ENCODE measurements at places on chromosomes 6 and 20.

- DNase-seq = peak; percentile 7
Observed at GRCh38 chr20:33370291-33370690, 31.0 kb downstream of the CDK5RAP1 start.

- DNase-seq = no peak
Observed at GRCh38 chr6:77470983-77471382, 7.7 kb upstream of the HTR1B start.

DNA sequence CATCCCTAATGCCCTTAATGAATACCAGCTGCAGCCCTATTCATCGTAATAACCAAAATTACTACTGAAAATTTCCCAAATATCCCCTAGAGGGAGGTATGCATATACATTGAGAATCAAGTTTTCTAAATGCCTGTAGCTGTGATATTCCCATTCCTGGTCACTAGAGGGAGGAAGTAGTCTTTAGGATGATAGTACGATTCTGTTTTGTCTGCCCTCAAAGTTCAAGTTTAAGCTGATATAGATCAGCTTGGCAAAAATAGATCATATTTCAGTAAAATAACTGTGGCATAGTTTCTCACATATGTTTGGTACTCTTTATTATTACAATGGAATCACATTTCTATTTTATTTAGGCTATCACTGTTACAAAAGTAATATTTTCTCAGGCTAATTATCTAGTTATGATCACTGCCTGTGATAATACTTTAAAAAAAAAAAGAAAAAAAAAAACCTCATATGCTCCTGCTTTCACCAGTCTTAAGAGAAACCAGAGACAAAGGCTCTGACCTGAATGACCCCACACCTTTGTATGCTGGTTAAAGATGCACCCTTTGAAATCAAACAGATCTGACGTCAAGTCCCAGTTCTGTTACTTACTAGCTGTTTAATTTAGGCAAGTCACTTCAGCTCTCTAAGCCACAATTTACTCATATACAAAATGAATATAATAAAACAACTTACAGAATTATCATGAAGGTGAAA is 11.0 kb downstream of the TSPYL1 start:
- DNase-seq = no peak

- no peak for DNase-seq
Observed at GRCh38 chr20:47400685-47401084, 44.2 kb upstream of the ZMYND8 start.

GRCh38 chr6:132445201-132445951 is 44.1 kb upstream of the MOXD1 start:
- DNase-seq = no peak

GRCh38 chr6:73200735-73201134 is 24.6 kb downstream of the KHDC1L start:
- no peak for DNase-seq

DNA sequence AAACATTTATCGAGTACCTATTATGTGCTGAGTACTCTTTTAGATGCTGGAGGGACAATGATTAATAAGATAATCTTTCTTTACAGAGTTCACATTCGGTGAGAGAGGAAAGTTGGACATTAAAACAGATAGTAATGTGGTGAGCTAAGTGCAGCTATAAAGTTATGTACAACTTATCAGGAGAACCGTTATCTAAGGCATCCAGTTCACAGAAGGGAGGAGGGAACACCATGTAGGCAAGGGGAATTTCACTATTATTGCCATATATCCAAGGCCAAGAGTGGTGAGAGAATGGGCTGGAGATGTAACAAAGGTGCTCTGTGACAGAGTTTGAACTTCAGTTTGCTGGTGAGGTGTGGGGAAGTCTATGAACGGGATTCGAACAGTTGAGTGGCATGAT is 105.8 kb downstream of the CARMIL1 start:
- DNase-seq = no peak

DNA sequence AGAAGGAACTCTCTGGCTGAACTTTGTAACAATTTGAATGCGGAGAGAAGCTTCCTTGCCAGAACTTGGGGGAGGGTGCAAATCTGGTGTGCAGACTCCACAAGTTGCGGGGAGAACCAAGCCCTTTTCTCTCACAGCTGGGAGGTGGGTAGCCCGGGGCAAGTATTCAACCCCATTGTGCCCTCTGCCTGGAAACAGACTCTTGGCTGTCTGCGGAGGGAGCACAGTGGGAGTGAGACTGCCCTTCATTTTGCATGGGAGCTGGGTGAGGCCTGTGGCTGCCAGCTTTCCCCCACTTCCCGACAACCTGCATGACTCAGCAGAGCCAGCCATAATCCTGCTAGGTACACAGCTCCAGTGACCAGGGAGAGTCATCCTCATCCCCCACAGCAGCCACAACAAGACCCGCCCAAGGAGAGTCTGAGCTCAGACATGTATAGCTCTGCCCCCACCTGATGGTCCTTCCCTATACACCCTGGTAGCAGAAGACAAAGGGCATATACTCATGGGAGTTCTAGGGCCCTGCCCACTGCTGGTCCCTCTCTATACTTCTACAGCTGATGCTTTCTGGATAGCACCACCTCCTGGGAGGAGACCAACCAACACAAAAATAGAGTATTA is 29.4 kb upstream of the TPD52L1 start:
- DNase-seq = no peak

DNA sequence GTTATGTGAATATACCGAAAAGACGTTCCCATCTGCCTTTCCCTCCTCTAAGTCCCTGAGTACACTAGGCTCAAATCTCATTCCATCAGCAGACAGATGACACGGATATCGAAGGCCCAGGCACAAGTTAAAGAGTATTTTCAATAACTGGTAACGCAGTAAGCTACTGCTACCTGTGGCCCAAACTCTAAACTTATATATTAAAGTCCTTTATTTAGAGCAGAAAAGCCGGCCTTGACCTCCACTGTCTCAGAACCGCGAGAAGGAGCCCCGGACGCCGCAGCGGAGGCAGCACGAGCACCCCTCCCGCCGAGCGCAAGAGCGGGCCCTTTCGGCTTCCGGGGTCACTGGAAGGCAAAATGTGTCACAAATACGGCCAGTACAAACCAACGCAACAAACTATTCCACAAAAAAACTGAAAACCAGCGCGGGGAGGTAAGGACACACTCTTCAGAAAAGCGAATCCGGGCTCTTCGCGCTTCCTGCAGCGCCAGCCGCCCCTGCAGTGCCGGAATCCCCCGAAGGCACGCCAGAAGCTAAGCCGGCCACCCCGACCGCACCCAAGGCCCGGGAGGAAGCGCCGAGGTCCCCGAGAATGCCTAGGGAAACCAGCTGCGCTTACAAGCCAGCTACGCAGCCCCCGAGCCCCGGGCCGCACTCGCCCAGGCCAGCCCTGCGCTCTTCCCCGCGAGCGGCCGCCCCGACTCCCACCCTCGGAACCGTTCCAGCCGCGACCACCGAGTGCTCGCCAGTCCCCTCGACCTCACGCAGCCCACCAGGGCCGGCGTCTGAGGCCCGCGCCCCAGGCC is 681 bp downstream of the DIDO1 start:
- no peak for DNase-seq

GRCh38 chr6:147285087-147285855 is 81.1 kb downstream of the STXBP5 start:
- no peak for DNase-seq

DNA sequence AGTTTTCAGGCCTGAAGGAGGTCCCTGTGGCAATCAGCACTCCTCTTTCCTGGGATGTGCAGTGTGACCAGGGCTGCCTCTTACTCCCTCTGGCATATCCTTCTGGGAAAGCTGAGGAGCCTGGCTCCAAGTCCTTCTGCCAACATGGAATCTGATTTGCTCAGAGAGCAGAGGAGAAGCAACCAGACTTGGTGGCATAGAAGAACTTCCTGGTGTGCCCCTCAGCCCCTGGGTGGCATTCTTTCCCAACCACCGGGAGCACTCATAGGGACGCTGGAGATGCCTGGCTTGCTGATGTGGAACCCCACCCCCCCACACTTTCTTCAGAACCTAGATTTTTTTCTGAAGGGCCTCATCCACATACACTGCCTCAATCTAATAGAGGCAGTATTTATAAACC is 107.6 kb upstream of the TRAF3IP2 start:
- DNase-seq = no peak

DNA sequence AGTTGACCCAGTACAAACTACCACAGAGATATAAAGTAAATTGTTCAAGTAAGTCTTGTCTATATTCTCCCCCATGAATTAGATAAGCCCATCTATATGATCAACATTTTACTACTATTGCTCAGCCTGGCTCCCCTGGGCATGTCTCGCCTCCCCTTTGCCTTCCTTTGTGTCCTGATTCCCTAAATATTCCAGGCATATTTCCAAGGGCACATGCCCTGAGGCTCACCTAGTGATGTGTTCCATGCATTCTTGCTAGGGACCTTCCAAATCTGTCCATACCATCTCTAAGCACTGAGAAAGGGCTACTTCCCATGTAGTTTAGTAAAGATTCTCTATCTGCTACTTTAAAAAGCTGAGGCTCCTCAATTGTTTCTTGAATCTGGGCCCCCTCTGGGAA is 309.5 kb upstream of the PRND start:
- DNase-seq = no peak

- peak; percentile 45 for DNase-seq
Observed at GRCh38 chr20:49979030-49979832, 3.5 kb upstream of the SNAI1 start.

DNA sequence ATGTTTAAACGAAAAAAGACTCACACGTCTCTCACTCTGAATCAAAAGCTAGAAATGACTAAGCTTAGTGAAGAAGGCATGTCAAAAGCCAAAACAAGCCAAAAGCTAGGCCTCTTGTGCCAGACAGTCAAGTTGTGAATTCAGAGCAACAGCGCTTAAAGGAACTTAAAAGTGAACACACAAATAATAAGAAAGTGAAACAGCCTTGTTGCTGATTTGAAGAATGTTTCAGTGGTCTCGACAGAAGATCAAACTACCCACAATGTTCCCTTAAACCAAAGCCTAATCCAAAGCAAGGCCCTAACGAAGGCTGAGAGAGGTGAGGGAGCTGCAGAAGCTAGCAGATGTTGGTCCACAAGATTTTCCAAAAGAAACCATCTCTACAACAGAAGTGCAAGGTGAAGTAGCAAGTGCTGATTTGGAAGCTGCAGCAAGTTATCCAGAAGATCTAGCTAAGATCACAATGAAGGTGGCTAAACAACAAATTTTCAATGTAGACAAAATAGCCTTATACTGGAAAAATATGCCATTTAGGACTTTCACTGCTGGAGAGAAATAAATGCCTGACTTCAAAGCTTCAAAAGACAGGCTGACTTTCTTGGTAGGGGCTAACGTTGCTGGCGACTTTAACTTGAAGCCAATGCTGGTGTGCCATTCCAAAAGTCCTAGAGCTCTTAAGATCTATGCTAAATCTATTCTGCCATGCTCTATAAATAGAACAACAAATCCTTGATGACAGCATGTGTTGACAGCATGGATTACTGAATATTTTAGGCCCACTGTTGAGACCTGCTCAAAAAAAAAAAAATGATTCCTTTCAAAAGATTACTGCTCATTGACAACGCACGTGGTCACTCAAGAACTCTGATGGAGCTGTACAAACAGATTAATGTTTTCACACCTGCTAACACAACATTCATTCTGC is 40.3 kb downstream of the SEC63 start:
- no peak for DNase-seq

GRCh38 chr6:122692175-122692598 is 82.0 kb downstream of the PKIB start:
- no peak for DNase-seq

GRCh38 chr20:57183457-57184009 is 82.9 kb downstream of the BMP7 start:
- DNase-seq = no peak

- DNase-seq = no peak
Observed at GRCh38 chr6:134034961-134035822, 17.2 kb downstream of the SLC2A12 start.

GRCh38 chr6:43951063-43951755 is 176.0 kb downstream of the MRPL14 start:
- DNase-seq = no peak

- no peak for DNase-seq
Observed at GRCh38 chr20:11165789-11166188, 492.0 kb upstream of the JAG1 start.

DNA sequence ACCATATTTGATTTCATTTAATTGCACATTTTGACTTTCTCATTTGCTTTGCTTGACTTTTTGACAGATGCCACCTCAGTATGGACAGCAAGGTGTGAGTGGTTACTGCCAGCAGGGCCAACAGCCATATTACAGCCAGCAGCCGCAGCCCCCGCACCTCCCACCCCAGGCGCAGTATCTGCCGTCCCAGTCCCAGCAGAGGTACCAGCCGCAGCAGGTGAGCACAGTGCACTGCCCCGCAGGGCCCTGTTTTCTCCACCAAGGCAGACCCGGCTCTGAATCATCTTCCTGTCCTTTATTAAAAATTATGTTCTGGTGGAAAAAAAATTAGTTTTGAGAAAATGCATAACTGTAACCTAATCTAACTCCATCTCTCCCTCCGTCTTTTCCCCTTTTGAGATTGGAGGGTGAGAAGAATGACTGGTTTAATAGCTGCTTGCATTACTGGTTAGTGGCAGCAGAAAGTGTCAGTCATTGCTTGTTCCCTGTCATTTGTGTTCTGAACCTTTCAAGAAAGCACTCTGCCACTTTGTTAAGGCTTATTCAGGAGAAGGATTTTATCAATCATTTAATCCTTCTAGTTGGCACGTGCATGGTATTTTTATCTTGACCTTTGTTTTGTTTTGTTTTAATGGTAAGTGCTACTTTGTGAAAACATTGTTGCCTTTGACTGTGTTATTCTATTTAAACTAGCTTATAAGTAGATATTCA is 124.3 kb downstream of the ARID1B start:
- DNase-seq = no peak

DNA sequence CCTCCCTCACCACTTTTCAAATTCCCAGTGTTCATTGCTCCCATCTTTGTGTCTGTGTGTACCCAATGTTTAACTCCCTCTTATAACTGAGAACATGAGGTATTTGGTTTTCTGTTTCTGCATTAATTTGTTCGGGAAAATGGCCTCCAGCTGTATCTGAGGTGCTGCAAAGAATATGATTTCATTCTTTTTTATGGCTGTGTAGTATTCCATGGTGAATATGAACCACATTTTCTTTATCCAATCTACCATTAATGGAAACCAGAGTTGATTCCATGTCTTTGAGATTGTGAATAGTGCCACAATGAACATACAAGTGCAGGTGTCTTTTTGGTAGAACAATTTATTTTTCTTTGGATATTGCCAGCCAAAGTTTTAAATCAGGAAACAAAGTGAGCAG is 10.4 kb downstream of the CD24 start:
- no peak for DNase-seq

GRCh38 chr20:57809661-57810172 is 99.9 kb upstream of the PMEPA1 start:
- no peak for DNase-seq

GRCh38 chr20:50192364-50193198 is 2.0 kb downstream of the CEBPB start:
- peak; percentile 79 for DNase-seq

GRCh38 chr6:108277831-108278230 is 17.0 kb upstream of the SNX3 start:
- DNase-seq = no peak

DNA sequence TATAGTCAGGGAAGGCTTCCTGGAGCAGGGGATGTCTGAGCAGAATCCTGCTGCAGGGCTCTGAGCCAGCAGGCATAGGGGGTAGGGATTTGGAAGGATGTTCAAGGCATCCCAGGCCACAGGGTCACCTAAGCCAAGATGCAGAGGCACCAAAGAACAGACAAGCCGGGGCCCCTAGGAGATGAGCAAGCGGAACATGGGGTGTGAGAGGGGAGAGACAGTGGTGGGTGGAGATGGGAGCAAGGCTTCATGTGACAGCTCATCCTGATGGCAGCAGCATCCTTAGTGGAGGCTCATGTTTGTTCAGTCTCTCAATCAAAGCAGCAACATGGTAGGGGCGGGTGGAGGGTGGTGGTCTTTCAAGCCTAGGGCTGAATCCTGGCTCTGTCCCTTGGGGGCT is 29.8 kb upstream of the TCP11 start:
- no peak for DNase-seq

All from stimulated activated CD8-positive, alpha-beta memory T cell treated with anti-CD3 and anti-CD28 coated beads, Interleukin-7, amount 100 ng/mL, for 48 hours (primary cell).